ENCODE measurements at places on chromosomes 13 and 19.

DNA sequence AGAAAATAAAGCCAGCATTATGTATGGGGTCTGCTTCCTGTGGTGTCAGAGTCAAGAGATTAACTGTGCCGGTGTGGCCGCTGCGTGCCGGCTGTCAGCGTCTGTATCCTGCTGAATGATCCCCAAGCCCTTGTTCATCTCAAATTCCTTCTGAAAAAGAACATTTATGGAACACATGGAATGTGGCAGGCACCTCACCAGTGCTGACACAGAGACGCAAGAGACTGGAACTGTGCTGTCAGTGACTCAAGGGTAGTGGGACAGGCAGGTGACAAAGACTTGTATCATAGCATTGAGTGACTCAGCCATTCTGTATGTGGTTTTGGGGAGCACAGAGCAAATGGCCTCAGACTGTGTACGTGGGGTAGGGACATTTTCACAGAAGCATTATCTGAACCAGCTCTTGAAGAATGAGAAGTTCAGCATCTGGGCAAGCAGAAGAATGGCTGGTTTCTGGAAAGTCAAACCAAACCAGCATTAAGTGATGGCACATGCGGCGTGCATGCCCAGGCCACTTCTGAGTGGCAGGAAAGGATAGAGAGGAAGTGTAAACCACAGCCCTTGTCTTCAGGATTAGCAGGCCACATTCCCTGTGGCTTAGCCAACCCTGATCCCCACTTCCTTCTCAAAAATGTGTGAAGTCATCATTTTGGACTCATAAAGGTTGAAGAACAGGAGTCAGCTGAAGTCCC lies 54.0 kb upstream of the IRS2 start:
- DNase-seq = no peak

DNA sequence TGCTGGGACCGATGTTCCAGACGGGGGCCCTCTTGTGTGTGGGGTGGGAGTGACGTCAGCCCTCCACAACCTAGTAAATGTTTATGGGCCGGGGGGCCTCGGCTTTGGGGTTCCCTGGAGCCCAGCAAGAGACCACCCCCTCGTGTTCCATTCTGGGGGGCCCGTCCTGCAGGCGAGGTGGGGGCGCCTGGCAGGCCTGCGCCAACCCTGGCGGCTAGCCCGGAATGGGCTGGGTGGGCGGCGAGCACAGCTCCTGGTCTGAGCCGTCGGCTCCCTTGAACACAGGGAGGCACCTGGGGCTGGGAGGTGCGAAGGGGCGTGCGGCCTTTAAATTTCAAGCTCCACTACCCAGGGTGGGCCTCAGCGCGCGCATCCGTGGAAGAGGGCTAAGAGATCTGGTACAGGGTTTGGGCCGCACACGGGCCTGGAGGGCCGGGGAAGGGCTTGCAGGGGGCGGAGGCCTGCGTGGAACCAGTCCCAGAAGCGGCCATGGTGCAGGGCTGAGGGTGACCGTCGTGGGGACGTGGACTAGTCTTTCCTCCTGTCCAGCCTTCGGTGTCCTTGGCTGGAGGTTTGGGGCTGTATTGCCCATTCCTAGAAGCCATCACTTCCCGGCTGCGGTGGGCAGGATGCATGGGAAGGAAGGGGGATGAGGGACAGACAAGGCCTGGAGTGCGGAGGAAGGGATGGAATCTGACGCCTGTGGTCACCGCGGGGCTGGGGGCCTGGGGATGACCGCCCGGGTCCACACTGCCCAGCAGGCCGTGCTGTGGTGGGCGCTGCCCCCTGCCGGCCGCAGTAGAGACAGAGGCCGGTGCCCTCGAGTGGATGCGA lies 11.4 kb downstream of the NDUFA11 start:
- DNase-seq = no peak

DNA sequence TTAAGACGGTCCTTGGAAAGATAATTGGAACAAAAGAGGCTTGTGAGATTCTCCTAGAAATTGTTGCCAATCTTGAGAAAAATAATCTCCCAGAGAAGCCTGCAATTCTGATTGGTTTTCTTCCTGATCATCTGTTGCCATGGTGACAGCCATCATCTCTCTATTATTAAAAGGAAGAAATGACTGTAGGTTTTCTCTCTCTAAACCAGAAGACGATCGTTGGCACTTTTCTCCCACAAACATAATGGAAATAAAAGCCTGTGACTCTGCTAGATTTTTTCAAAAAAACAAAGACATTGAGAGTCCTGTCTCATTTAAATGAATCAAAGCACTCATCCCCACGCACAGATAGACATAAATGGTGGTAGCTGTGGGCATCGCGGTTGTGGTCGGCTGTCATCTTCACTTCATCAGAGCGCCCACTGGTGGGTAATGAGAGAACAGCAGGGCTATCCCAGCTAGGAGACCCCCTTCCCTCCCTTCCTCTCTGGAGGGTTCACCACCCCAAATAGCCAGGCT lies 21.7 kb upstream of the CALM3 start:
- peak; percentile 69 for DNase-seq

DNA sequence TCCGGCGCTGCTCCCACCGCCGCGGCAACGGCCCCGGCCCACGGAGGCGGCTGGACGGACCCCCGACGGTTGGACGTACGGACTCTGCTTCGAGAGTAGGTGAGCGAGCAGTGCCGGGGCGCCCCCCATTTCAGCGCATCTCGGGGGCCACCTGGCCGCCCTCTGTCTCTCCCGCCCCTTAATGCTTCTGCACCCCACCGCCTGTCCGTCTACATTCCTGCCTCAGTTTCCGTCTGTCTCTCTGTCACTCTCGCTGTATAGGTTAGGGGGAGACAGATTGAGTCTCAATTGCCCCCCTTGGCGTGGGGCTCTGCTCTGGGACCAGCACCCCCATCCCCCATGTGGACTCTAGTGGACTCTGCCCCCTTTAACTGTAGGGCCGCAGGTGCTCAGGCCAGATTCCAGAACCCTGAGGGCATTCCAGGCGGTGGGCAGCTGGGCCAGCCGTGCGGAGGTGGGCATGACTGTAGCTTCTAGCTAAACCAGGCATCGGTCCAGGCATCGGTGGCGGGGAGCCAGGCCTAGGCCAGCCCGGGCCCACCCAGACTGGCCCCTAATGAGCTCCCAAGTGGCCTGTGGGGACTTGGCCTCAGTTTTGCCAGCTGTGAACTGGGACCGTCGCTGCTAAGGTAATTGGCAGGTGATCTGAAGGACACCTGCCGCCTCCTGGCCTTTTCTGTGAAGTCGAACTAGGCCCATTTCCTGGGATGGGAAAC lies 373 bp downstream of the TNFAIP8L1 start:
- no peak for DNase-seq

DNA sequence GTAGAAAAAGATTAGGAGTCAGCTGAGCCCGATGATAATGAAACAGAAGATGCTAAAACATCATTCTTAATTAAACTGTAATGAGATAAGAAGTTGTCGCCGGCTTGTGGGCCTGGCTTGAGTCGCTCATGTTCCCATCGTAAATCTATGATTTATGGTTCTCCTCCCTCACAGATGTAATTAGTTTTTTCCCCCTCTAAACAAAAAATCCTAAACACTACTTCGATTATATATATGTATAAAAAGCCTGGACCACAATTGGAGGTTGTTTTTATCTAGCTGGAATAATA lies 151.3 kb downstream of the PTPRS start:
- no peak for DNase-seq

GRCh38 chr19:15251010-15251748 lies 18.9 kb upstream of the EPHX3 start:
- DNase-seq = no peak

GRCh38 chr13:95893861-95894260 lies 159.3 kb downstream of the UGGT2 start:
- DNase-seq = no peak

DNA sequence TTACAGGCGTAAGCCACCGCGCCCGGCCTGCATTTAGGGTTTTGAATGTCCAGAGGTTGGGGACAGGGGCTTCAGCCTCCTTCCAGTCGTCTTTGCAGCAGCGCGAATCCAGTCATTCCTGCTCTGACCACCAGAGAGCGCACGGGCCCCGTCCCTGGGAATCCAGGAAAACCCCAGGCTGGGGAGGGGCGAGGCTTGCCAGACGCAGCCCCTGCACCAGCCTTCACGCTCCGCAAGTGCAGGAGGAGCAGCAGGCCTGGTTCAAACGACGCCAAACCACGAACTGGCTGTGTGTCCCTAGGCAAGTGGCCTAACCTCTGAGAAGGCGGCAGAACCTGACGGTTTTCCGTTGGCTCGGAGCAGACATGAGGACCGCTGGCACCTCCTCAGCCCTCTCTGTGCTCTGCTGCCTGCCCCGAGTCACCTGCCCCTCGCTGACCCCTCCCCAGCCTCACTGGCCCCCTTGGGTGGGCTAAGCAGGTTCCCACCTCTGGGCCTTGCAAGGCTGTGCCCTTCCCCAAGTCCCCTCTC lies 2.0 kb upstream of the RNF126 start:
- DNase-seq = peak; percentile 78

- no peak for DNase-seq
Observed at GRCh38 chr19:29457413-29457812, 68.4 kb upstream of the VSTM2B start.

GRCh38 chr13:44399074-44399473 lies 25.4 kb downstream of the SERP2 start:
- peak; percentile 87 for DNase-seq

DNA sequence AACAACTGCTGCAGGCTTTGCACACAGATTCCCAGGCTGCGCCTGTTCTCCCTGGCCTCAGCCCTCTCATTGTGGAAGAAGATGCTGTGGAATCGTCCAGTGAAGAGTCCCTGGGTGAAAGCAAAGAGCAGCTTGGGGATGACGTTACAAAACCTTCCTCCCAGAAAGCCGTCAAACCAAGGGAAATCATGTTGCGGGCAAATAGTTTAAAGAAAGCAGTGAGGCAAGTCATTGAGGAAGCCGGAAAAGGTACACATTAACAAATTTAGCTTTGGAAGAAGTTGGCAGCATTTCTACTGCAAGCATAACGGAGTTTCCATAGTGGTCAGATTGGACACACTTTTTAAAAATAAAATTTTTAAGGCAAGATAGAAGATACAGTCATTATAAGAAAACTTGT lies 82.9 kb upstream of the AKAP11 start:
- DNase-seq = no peak

DNA sequence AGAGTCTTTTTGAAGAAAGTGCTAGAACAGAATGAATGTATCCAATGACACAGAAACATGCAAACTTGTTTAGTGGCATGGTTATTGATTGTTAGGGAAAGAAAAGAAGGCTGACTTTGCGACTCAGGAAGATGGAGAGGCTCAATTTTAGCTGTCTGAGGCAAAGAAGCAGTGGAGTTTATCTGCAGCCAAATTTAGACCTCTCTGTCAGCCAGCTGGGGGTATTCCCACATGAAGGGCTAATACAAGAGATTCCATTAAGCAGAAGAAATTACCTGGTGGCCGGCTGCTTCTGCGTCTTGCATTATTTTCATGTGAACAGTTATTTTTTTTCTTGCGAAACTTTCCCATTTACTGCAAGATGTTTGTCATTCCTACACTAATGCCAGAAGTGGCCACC lies 240.2 kb upstream of the NBEA start:
- DNase-seq = no peak

GRCh38 chr19:40639638-40639982 lies 38.4 kb downstream of the LTBP4 start:
- no peak for DNase-seq

- DNase-seq = no peak
Observed at GRCh38 chr19:38317104-38317612, 1.4 kb upstream of the YIF1B start.

- no peak for DNase-seq
Observed at GRCh38 chr13:102317593-102317992, 84.3 kb downstream of the FGF14 start.

DNA sequence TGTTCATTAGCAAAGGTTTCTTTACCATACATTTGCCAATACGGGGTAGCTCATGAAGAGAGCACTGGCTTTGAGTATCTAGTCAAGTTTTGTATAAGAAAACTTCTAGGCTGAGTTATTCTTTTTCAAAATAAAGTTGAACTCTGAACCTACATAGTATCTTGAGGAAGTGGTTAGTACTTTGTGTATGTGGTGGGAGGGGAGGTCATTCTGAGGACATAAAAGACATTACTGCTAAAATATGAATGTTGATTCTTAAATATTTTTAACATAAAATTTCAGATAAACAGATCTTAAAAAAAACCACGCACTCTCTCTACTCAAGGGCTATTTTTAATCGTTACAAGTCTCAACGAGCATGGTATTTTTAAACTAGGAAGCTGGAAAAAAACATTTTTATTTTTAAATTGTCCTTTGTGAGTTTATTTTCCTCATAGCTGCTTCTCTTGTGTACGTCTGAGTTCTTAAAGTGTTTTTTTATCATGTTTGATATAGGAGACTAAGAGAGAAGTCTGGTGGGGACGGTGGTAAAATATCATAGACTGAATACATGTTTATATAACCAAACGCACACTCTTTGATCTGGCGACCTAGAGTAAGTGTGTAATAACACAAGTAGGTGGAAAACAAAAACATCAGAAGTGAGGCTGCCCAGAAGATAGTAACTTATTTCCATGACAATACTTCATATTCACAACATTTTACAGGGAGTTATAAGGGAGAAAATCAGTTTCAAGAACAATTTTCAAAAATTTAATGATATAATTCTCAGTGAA lies 118.0 kb upstream of the POSTN start:
- no peak for DNase-seq
